ENCODE measurements at places on chromosomes 11 and 22.

DNA sequence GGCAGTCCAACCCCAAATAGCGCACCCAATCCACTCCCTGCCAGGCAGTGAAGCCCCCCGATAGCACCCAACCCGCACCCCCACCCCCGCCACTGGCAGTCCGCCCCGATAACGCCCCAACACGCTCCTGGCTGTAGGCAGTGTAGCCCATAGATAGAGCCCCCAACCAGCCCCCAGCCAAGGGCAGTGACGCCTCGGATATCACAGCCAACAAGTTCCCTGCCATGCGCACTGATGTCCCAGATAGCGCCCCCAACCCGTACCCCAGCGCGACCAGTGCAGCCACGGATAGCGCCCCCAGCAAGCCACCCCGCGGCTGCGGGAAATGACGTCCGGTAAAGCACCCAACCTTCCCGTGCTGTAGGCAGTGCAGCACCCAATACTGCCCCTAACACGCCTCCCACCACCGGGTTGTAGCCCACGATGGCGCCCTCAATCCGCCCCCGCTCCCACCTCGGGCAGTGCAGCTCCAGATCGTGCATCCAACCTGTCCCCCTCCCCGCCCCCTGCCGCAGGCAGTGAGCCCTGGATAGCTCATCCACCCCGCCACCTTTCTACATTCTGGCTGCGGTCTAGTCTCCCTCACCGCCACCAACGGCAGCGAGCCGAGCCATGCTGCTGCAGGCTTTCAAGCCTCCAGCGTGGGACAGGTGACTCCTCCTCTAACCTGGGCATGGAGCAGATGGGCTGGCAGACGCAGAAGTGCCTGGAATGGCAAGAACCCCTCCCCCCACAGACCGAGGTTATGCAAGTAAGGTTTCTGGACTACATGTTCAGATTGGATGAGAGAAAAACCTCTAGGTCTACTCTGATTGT, 625 bp downstream of the RFPL2 start:
- DNase-seq, result no peak

- DNase-seq, result peak; percentile 93
These were observed at the start of gene CRYAB for GRCh38 chr11:111911563-111912401. TSS of gene CRYAB (minus strand) at chr11:111911770. CDS start at chr11:111911724, 46 bp downstream.

GRCh38 chr11:124737638-124738305, 2.0 kb upstream of the NRGN start:
- no peak for DNase-seq

DNA sequence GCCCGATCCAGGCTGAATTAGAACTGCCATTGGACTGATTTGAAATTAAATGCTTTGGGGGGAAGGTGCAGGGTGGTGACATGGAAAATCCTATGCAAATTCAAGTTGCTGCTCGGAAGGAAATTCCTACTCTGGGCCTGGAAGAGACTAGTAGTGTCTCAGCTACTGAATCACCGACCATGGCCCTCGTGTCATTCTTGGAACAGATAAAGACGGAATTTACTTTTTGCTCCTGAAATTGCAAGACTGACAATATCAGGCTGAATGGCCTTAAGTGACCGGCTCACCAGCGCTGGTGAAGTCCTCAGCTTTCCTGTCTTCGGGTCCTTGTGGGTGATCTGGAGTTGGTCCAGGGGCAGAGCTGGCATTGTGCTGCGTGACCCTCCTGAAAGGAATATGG, 6.1 kb downstream of the ASCC2 start:
- DNase-seq, result no peak

GRCh38 chr22:20566420-20567260, 59.2 kb downstream of the MED15 start:
- DNase-seq, result no peak

GRCh38 chr11:72939031-72939430, 124.8 kb downstream of the ATG16L2 start:
- DNase-seq, result no peak

GRCh38 chr22:30291058-30291892, 2.0 kb upstream of the CASTOR1 start:
- DNase-seq, result peak; percentile 82

DNA sequence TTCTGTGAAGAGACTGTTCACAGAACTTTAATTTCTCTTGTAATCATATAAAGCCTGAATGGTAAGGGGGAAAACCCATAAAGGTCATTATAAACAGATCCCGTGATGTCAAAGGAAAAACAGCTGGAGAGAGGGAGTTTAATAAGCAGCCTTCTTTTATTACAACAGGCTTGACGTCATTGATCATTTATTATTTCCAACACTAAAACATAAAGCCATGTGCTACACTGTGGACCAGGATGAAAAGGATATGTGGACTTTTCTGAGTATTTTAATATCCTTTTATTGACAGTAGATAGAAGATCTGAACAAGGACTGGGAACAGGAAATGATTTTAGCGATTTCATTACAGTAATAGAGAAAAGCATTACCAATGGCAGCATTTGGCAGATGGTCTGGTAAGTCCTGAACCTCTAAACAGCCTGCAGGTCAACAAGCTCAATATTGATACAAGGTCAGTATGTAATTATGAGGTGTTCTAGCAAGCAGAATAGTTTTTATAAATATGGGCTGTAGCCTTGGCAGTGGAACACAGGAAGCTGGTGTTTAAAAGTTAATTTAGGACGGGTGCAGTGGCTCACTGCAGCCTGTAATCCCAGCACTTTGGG, 25.1 kb upstream of the TPH1 start:
- no peak for DNase-seq

DNA sequence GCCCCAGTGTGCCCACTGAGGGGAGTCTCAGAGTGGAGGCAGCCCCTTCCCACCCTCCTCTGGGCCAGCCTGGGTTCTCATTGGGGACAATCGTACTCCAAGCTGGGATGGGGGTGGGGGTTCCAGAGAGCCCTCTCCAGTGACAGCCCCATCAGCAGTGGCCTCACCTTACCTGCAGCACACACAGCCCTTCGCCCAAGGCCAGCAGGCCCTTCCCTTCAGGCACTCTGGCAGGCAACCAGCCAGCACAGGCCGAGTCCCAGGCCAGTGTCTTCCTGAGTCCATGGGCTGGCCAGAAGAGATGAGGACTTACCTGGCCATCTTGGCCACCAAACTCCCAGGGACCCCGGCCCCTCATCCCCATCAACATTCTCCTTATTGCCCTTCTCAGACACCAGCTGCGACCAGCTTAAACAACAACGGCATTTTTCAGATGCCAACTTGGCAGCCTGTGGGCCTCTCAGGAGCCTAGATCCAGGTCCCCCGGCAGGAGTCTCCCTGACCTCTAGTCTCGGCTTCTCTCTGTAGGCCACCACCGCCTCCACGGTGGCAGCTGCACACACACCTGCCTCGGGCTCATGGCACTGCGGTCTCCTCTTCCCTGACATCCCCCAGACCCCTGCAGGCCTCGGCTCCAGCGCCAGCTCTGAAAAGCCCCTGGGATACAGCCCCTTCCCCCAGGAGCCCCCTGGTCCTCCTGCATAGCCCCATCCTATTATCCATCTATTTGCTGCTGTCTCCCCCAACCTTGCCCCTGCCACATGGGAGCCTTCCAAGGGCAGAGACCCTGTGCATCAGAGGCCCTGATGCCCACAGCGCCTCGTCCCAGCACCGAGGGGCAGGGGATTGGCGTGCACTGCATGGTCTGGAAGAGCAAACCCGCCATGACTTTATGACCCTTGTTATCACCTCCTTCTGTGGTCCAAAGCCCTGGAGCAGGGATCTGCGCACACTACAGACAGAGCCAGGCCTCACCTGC, 111.2 kb upstream of the FGF3 start:
- DNase-seq, result no peak

GRCh38 chr22:44482776-44483175, 15.3 kb downstream of the RTL6 start:
- DNase-seq, result no peak

GRCh38 chr11:92886243-92886905, 83.1 kb upstream of the MTNR1B start:
- peak; percentile 65 for DNase-seq

GRCh38 chr11:44833877-44834452, 107.2 kb downstream of the TSPAN18 start:
- no peak for DNase-seq

- no peak for DNase-seq
These were observed 30.9 kb downstream of the C11orf58 start for GRCh38 chr11:16769386-16769785.

- DNase-seq, result no peak
These were observed 12.5 kb downstream of the USP35 start for GRCh38 chr11:78201096-78201818.

DNA sequence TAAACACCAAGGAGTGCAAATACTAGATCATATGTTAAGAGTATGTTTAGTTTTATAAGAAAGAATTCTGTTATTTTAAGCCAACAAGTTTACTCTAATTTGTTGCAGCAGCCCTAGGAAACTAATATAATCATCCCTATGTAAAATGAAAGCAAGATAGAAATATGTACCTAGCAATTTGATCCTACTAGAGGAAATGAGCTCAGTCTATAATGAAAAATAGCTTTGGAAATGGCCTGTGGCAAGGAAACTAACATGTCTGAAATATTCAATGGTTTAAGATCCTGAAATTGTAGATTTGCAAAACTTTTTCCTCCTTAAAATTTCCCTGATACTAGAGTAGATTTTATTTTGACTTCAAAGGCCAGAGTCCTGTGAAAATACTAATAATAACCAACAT, 112.7 kb upstream of the SLC5A12 start:
- no peak for DNase-seq

GRCh38 chr22:31776231-31776630, 22.4 kb downstream of the DEPDC5 start:
- DNase-seq, result no peak

DNA sequence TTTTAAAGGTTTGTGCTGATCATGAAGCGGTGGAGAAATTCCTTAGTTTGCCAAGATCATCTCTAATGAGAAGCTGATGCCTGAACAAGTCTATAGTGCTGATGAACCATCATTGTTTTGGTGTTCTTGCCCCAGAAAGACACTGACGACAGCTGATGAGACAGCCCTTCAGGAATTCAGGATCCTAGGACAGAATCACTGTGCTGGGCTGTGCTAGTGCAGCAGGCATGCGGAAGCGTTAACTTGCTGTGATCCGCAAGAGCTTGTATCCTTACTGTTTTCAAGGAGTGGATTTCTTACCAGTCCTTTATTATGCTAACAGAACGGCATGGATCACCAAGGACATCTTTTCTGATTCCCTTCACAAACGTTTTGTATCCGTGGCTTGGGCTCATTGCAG, 104.1 kb downstream of the TBC1D22A start:
- no peak for DNase-seq

DNA sequence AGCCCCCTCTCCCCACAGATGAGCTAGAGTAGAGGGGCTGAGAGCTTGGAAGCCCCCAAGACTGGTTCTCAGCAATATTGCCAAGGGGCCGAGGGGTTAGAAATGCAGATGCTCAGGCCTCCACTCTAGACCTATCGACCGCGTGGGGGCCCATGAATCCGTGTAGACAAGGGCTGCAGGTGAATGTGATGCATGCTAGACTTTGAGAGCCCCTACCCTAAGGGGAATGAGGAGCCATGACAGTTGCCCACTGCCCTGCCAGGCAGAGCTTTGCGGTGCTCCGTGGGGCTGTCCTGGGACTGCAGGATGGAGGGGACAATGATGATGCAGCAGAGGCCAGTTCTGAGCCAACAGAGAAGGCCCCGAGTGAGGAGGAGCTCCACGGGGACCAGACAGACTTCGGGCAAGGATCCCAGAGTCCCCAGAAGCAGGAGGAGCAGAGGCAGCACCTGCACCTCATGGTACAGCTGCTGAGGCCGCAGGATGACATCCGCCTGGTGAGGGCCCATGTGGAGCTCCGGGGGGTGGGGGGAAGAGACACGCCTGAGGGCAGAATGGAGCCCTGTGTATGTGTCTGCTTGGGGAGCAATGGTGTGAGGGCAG, 1.3 kb downstream of the SSH3 start:
- DNase-seq, result no peak

DNA sequence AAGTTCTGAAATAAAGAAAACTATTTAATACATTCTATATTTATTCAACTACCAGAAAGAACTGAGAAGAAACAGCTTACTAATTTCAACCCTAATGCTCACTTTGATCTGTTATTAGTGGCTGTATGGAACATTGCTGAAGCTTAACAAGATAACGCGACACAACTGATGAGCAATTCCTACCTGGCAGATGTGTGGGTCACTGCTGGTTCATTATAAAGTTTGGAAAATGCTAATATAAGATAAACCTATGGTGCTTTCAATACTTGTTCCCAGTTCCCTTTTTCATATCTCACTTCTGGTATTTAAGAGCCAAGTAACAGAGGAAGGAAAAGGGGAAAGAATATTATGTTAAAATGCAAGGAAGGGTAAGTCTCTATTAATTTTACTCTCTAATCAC, 10.5 kb downstream of the CTSC start:
- DNase-seq, result no peak

DNA sequence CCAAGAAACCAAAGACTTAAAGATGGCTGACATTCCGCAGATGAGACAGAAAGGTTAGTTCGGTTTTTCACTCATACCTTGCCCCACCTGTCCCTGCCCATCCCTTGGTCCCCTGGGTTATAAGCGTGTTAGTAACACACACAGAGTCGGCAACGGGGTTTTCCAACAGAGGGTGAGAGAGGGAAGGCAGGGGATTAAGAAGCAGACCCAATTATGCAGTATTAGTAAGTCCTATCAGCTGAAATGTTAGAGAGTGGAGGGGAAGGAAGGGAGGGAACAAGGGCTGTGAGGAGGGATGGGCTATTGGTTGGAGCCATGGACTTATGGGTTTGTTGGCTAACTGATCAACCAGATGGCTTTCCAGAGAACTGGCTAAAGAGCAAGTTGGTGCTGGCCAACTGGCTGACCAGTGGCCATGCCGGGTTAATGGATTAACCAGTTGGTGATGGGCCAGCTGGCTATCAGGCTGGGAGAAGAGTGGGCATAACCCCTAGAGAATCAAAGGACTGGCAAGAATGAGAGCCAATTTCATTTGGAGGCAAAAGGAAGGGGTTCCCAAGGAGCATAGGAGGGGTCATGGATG, 45.5 kb downstream of the NRXN2 start:
- no peak for DNase-seq

- no peak for DNase-seq
These were observed 77.6 kb downstream of the MIAT start for GRCh38 chr22:26735019-26735409.

DNA sequence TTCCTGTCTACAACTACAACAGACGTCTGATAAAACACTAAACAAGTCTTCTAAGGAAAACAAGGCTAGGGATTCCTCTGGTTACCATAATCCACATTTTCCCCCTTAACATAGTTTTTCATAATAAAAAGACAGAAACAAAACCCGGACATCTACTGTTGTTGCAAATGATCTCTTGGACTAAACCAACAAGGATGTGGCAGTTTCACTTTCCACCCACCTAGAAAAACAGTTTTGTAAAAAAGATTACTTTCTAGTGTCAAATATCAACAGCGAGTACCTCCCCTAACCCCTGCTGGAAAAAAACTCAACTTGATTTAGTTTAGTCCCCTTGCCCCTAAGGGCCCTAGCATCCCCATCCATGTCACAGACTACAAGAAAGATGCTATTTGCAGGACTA, 5.4 kb downstream of the GNG3 start:
- DNase-seq, result no peak

DNA sequence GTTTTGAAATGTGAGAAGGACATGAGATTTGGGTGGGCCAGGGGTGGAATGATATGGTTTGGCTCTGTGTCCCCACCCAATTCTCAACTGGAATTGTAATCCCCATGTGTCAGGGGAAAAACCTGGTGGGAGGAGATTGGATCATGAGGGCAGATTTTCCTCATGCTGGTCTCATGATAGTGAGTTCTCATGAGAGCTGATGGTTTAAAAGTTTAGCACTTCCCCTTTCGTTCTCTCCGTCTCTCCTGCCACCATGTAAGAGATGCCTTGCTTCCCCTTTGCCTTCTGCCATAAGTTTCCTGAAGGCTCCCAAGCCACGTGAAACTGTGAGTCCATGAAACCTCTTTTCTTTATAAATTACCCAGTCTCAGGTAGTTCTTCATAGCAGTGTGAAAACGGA, 113.5 kb downstream of the FCHSD2 start:
- DNase-seq, result no peak

- no peak for DNase-seq
These were observed 18.1 kb downstream of the DRD4 start for GRCh38 chr11:655036-655726.
